Activated CD4-positive, alpha-beta T cell treated with anti-CD3 and anti-CD28 coated beads, Interleukin-2, amount 10 ng/mL, durations not matched to agents 7 days and 5 days (primary cell): ENCODE measurements at places on chromosomes 1 and 21. TPM values are rescaled to one million over a fixed set of nuclear protein-coding genes. Genes with fewer than 3 reads are reported as not detected.

The RNASEL gene
- 7.3 TPM for total RNA-seq

The PGM1 gene
- total RNA-seq, result 37.0 TPM

The KPRP gene
- not detected for total RNA-seq

The GJA8 gene
- total RNA-seq, result not detected

The ATP1A4 gene
- total RNA-seq, result not detected

The MIB2 gene
- total RNA-seq, result 40.0 TPM

The RXFP4 gene
- total RNA-seq, result not detected

The ANKRD35 gene
- total RNA-seq, result 0.42 TPM

The OR2T2 gene
- total RNA-seq, result not detected

The ZNF436 gene
- 6.7 TPM for total RNA-seq

The NPHS2 gene
- not detected for total RNA-seq

The NBPF6 gene
- not detected for total RNA-seq

The CASZ1 gene
- total RNA-seq, result 9.8 TPM

The SYTL1 gene
- total RNA-seq, result 83.5 TPM

The TOR3A gene
- total RNA-seq, result 46.6 TPM

The OR6K3 gene
- total RNA-seq, result not detected

The NBPF3 gene
- 6.1 TPM for total RNA-seq

The KIF14 gene
- total RNA-seq, result 34.6 TPM

The TACSTD2 gene
- not detected for total RNA-seq

The ADGRL4 gene
- total RNA-seq, result not detected

The GNAT2 gene
- total RNA-seq, result not detected

The MTMR11 gene
- total RNA-seq, result 2.1 TPM

The AADACL3 gene
- not detected for total RNA-seq

The KCNN3 gene
- not detected for total RNA-seq

The KRTAP11-1 gene
- total RNA-seq, result not detected

The MIXL1 gene
- total RNA-seq, result not detected

The NUP210L gene
- 0.12 TPM for total RNA-seq

The RASAL2 gene
- total RNA-seq, result not detected

The LMX1A gene
- not detected for total RNA-seq

The HSPA13 gene
- 29.6 TPM for total RNA-seq

The KDF1 gene
- not detected for total RNA-seq

The SYT14 gene
- total RNA-seq, result not detected

The SYT2 gene
- not detected for total RNA-seq

The TTLL7 gene
- 4.2 TPM for total RNA-seq

The CRP gene
- not detected for total RNA-seq

The MED8 gene
- 30.2 TPM for total RNA-seq

The PITHD1 gene
- total RNA-seq, result 55.3 TPM

The HJV gene
- not detected for total RNA-seq

The TRAF3IP3 gene
- total RNA-seq, result 434 TPM

The RPS8 gene
- total RNA-seq, result 1,879 TPM

The TRNP1 gene
- total RNA-seq, result not detected

The AHCTF1 gene
- 32.9 TPM for total RNA-seq

The LCE3C gene
- not detected for total RNA-seq

The GJB4 gene
- total RNA-seq, result not detected

The AURKAIP1 gene
- 125 TPM for total RNA-seq

The GLIS1 gene
- total RNA-seq, result not detected

The GBP6 gene
- total RNA-seq, result 0.27 TPM

The COG2 gene
- 27.1 TPM for total RNA-seq

The MFAP2 gene
- total RNA-seq, result not detected

The CFHR4 gene
- not detected for total RNA-seq

The S100A1 gene
- total RNA-seq, result not detected

The KANK4 gene
- total RNA-seq, result not detected

The AIM2 gene
- total RNA-seq, result 5.7 TPM
